ENCODE measurements at places on chromosomes 2 and 18.

GRCh38 chr2:201313362-201313761, 43.8 kb downstream of the FLACC1 start:
- DNase-seq = no peak

DNA sequence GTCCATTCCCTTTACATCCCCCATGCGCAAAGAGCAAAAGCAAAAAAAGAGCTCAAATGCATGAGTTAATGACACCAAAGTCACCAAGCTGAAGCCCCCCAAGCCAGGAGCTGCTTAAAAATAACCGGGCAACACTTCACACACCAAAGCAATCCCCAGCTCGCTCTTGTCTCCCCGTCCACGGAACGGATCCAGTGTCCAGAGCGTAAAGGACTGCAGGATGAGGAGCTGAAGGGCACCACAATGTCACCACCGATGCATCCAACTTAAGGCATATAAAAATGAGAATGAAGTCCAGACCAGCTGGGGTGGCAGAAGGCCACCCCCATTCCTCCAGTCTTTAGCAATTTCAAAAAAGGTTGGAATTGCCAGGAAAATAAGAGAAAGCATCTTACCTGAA, 8.7 kb downstream of the SMAD7 start:
- DNase-seq = no peak

- DNase-seq = no peak
Measured at GRCh38 chr18:49572611-49573345, 10.9 kb downstream of the LIPG start.

- no peak for DNase-seq
Measured at GRCh38 chr2:66665124-66665984, 230.4 kb downstream of the MEIS1 start.

DNA sequence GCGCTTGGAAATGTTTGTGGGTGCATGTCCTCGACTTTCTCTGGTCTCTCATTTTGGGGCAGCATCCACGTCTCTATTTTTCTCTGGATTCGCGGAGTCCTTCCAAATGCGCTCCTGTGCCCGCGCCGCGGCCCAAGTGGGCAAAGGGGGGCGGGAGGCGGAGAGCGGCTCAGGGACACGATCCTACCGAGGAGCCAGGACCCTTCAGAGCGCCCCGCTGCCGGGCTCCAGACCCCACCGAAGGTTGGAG, 990 bp downstream of the EPAS1 start:
- DNase-seq = no peak

GRCh38 chr2:178412047-178412446, 38.9 kb downstream of the PRKRA start:
- DNase-seq = no peak

GRCh38 chr18:54780285-54780861, 47.9 kb upstream of the RAB27B start:
- no peak for DNase-seq

Measured in cardiac fibroblast (primary cell).